Activated naive CD8-positive, alpha-beta T cell treated with anti-CD3 and anti-CD28 coated beads for 36 hours (primary cell): ENCODE measurements at places on chromosomes 3 and 15.

- peak; percentile 15 for DNase-seq
Observed at GRCh38 chr15:76393614-76394013, 57.0 kb downstream of the ISL2 start.

- DNase-seq = no peak
Observed at GRCh38 chr3:181696626-181697230, 15.0 kb upstream of the SOX2 start.

DNA sequence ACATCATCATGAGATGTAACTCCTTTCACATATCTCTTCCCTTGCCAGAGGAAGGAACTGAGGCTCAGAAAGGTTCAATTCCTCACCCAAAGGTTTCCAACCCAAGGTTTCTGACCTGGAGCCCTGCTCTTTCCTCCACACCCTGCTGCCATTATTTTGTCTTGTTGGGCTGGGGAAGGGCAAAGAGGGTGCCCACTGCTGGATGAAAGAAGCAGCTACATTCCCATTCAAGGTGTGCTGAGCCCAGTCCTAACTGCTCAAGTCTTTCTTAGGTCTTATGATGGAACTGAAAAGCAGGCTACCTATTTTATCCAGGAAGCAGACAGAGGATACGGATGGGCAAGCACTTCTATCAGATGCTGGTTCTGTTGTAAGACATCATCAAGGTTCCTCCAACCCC is 258.0 kb upstream of the CTDSPL start:
- DNase-seq = no peak

- DNase-seq = no peak
Observed at GRCh38 chr3:138234401-138235179, 47.5 kb downstream of the ARMC8 start.

GRCh38 chr3:123800362-123800682 is 83.8 kb downstream of the MYLK start:
- no peak for DNase-seq

DNA sequence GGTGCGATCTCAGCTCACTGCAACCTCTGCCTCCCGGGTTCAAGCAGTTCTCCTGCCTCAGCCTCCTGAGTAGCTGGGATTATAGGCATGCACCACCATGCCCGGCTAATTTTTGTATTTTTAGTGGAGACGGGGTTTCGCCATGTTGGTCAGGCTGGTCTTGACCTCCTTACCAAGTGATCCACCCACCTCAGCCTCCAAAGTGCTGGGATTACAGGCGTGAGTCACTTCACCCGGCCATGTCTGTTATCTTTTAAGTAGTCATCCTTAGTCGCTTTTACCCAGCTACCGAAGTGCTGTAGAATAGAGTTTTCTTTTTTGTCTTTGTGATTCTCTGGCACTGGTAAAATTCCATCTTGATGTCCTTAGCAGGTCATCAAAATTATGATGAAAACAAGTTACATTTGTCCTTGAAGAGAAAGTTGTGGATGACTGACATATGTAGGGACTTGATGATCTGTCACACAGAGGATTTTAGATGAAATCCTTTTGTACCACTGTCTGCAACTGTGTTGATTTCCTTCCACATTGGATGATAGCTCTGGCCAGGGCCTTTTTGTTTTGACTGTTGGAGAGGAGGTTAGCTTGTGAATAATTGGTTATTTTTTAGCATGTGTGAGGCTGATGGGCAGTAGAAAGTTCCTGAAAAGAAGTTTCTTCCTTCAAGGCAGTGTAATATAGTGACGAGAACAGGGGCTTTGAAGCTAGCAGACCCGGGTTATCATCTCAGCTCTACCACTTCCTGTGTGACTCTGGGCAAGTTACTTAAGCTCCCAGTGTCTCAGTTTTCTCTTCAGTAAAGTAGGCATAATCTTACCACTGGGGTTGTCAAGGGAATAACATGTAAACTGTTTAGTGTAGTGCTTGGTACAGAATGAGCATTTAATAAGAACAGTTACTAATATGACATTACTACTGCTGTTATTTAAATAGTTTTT is 18.8 kb downstream of the ATG7 start:
- DNase-seq = no peak

DNA sequence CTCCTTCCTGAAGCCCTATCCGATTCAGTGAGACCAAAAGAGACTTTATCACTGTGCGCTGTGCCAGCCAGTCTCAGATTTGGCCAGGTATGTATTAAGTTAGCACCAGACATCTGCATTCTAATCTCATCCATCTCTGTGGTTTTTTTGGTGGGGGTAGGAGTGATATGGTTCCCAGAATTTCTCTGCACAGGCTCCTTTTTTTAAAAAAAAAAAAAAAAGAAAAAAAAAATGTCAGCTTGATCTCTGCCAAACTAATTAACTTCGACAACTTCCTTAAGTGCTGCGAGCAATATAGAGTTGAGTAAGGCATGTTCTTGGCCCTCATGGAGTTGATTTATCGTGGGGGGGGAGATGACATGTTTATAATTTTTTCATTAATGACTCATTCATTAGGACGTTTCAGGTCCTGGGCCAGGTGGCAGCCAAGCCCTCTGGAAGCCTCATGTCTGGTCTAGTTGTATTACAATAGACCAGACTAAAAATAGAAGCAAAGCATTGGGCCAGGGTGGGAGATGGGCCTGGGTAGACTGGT is 12.9 kb downstream of the SLCO3A1 start:
- no peak for DNase-seq

DNA sequence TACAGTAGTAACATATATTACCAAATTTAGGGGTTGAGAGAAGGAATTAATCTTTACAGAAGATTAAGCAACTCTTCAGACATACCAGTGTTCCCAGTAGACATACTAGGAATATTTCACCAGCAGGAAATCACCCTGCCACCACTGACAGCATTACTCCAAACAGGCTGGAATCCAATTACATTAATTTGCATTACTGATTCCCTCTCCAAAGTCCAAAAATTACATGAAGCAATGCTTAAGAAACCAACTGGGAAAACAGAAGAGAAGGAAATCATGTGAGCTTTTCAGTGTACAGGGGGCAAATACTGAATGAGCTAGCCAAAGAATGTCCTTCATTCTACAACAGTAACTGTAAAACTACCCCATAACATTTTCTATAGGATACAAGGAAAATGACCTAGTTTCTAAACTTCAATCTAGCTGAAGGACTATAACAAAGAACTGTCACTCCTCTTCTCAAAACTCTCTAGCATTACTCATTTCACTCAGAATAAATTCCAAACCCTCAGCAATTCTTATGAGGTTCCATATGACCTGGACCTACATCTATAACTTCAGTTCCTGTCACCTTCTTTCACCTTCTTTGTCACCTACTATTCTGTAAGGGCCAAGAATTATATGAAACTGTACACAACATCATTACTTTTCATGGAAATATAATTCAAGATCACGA is 72.7 kb downstream of the INO80 start:
- no peak for DNase-seq

DNA sequence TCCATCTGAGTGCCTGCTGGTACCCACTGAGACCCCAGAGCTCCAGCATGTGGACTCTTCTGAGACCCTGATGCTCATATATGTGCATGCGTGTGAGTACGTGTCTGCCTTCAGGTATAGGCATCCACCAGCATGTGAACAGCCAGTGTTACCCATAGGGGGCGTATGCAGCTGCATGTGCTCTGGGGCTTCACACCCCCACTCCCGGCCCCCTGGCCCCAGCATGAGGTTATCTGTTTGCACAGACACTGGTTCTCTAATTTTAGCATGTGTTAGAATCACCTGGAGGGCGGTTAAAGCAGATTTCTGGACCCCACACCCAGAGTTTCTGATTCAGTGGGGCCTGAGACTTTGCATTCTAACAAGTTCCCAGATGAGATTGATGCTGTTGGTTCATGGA is 824 bp upstream of the CILP start:
- peak; percentile 60 for DNase-seq

DNA sequence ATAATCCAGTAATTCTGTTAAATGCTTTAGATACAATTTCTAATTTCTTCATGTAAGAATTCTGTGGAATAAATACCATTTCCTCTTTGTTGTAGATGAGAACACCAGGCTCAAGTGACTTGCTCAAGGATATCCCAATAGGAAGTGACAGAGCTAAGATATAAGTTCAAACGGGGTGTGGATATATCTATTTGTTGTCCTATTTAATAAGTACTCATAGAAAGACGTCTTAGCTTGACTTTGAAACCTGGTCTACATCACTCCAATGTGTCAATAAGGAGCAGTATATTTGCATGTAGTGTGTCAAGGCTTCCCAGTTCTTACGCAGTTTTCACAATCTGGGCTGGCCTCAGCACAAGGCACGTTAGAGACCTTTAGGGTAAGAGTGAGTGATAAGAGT is 4.7 kb upstream of the GCSAM start:
- no peak for DNase-seq

DNA sequence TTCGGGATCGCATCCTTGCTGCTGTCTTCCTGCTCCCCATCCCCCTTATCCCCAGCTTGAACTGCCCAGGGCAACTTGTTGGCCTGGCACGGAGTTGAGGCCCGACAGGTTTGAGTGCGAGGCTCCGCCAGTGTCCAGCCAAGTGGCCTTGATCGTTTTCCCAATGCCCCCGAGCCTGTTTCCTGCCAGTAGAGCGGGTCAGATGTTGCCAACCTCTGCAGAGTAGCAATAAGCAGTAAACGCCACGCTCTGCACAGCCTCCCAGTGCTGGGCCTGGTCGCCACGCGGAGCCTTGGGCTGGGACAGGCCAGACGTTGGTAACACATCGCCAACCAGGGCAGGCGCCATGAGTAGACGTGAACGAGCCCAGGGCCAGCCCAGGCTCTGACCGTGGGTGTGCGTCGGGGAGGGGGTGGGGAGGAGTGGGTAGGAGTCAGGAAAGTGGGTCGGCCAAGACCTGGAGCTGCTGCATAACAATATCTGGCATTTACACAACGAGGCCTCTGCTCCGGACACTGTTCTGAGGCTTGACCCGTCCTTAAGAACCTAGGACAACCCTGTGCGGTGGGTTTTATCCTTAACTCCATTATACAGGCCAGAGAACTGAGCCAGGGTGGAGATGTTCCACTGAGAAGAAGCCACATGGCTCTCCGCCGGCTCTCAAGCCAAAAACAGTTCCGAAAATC is 444 bp upstream of the ABHD14A start:
- DNase-seq = peak; percentile 39

GRCh38 chr15:101167753-101168462 is 83.9 kb downstream of the CHSY1 start:
- peak; percentile 76 for DNase-seq

DNA sequence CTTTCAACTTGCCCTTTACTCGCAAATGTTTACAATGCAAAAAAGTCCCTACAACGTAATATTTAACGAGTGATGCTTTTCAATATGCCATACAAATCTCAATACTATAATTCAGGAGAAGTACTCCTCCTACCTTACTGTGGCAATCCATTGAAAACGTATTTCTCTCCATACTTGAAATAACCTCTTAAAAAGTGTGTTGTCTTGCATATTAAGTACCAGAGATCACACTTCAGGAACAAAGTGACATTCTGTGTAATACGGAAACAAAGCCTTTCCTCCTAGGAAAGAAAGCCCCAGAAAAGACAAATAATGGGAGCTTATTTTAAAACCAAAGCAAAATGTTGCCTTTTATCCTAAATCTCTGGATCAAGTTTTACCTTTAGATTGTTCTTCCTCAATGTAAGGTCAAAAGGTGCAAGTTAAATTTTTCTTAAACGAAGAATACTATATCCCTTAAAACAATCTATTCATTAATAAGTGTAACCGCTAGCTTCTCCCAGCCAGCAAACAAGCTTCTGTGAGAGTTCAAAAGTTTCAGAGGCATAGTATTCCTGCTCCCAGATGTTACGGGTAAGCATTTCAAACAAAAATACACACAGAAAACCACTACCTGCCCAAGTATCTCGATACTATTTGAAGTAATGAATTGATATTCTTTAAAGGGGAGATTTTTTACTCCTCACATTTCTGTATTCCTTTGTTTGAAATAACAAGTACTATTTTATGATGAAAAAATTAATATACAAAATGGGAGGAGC is 1.7 kb downstream of the TJP1 start:
- DNase-seq = no peak

DNA sequence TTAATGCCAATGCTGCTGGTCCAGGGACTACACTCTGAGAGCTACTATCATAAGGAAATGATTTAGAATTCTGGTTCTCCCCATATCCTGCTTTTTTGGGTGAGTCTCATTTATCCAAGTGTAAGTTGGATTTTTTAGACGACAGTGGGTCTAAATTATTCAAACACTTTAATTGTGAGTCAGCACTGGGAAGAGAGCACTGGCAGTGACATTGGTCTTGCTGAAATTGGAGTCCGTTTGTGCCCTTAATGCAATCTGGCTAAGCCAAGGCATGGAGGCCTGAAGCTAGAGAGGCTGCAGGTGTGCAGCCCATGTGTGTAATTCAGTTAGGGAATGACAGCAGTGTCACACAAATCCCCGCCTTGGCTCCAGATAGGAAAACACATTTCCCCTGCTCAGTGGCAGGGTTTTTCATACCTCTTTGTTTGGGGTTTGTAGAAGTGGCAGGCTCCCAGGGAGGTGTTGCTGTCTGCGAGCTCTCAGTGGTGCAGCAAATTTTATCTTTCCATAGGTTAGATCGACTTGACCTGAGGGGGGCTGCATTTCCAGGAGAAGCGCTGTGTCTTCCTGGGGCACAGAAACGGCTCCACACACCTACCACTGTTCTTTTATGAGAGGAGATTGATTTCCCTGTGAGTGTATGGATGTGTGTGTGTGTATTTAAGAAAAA is 197.7 kb downstream of the CD47 start:
- DNase-seq = no peak

DNA sequence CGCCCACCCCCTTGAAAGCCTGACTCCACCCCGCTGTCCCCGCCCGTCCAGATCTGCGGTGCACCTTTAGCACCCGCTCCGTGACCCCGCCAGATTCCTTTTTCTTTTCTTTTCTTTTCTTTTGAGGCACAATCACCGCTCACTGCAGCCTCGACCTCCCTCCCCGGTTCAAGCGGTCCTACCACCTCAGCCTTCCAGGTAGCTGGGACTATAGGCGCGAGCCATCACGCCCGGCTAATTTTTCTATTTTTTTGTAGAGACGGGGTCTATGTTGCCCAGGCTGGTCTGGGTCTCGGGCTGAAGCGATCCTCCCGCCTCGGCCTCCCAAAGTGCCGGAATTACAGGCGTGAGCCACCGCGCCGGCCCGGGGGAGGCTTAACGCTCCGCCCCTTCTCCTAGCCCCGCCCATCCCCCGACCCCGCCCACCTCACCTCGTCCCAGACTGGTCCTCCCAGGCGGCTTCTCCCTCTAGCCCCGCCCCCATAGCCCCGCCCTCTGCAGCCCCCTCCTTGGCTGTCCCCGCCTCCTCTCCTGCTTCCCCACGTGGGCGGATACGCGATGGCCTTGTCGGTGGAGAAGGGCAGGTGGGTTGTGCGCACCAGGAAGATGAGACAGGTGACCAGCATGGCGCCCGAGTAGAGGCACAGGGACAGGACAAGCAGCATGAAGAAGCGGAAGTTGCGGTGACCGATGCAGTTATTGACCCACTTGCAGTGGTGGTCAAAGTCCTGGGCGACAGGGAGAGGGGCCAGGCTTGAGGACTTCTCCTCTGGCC is 3.2 kb downstream of the ZDHHC19 start:
- DNase-seq = peak; percentile 52
